ENCODE measurements at places on chromosomes 5 and 9. TPM values are rescaled to one million over a fixed set of nuclear protein-coding genes. Genes with fewer than 3 reads are reported as not detected.

DNA sequence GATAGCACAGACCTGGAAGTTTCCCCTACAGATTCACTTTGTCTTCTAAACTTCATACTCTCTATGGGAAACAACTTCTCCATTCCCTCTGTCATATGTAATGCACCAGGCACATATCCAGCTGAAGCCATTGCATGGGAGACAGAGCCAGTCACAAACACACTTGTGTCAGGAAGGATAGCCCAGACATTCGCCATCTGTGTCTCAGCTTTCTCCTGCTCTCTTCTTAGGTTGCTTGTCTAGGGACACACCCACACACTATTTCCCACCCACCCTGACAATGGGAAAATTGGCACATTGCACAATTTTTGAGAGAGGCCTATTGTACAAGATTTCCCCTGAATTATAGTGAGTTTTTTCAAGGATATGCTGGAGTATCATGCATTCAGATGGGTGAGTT, 158.4 kb upstream of the MPDZ start:
- no peak for DNase-seq

DNA sequence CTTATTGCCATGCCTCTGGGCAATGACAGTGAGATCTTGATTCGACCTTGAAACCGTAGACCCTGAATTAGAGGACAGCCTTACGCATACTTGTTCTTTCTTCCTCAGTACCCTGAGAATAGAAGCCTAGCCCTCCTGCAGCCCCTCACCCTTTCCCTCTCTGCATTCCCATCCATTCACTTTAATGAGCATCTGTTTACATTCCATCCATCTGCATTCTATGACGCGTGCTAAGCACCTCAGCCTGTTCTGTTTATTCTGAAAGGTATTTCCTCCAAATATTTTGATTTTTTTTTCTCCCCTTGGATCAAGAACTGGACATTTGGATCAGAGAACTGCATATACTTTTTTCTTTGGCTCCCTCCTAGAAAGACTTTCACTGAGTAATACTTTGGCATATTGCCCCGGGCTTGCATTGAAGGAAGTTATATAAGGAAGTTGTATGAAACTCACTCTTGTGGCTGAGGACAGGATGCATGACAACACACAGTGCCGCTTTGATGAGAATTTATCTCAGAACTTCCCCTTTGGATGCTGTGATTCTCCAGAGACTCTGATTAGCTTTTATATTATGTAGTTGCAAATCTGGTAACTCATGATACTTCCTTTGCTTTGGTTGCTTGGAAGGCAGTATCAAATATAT, 15.7 kb downstream of the TMEM8B start:
- peak; percentile 86 for DNase-seq

DNA sequence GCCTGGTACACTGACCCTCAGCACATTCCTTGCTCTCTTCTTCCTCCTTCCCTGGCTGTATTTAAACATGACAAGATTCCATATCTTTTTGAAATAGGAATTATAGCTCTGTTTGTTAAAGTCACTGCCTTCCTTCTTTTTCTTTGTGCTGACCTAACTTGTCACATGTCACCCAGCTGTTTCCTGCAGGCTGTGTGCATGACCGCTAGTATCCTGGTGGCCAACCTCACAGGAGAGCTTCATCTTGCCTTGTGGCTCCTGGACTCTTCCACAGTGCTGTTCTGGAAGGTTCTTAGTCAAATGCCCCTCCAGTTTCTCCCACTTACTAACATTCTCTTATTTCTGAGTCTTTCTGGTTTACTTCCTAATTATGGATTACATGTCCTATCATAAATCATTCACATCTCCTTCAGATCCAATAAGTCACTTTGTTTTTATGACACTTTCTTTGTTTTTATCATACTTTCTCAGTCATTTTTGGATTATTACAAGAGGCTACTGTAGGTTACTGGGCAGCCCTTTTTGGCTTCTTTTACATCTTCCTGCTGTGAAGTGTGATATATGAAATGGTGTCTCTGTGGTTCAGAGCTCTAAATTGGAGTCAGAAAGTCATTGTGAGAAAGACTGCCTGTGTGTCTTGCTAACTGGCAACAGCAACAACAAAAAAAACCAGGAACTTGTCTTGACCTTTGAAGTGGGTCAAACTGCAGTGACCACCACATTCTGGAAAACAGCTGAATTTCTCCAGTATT, 463.6 kb upstream of the DAP start:
- no peak for DNase-seq

DNA sequence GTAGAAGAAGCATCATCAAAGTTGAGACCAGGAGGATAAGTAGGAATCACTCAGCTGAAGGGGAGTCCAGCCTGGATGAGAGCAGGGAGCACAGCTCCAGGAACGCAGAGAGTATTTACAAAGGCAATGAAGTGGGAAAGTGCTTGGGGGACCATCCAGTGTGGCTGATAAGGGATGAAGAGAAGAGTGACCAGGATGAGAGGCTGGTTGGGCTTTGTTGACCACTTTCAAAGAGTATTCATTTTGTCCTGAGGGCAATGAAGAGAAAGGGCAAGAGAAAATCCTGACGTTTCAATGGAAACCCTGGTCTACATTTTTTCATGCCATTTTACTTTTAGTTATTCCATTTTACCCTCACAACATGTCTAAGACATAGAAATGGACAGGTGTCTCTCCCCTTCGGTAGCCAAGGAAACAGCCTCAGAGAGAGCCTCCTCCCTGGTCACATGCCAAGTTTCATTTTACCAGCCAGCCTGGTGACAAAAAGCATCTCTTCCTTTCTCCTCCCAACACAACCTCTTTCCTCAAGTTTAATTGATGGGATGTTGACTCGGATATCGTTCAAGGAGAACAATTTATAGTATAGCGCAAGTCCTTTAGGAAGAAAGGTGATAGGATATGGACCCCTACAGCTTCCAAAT, 492.7 kb upstream of the CLINT1 start:
- no peak for DNase-seq

GRCh38 chr5:86546044-86546443, 71.7 kb upstream of the COX7C start:
- no peak for DNase-seq

DNA sequence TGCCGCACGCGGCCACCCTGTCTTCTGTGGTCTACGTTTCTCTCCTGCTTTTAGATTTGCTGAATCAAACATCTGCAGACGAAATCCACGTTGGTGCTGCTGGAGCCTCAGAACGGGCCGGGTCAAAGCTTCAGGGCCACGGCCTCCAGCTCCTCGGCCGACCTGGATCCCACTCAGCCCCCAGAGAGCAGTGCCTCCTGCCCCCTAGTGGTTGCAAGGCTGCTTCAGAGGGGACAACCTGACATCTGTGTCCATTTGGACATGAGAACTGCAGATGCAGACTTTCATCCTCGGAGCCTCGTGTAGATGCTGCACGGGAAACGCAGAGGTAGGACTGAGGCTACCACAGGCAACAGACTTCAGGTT, 23.0 kb upstream of the SLC6A3 start:
- DNase-seq = no peak

DNA sequence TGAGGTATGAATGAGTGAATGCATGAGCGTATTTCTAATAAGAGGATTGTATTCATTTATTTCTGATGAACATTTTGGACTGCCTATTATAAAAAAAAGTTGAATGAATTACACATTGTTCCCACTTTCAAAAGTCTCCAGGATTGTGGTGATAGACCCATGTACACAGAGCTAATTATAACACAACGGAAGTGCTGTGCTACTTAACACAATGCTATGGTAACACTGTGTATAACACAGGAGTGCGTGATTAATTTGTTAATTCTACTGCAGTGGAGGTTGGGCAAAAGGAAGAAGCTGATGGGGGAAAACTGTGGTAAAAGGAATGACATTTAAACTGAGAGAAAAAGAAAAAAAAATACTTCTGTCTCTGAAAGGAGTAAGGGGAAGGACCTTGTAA, 147.8 kb upstream of the MEF2C start:
- no peak for DNase-seq

- DNase-seq = no peak
These were observed 183.5 kb downstream of the CDK5RAP2 start for GRCh38 chr9:120396418-120396817.

Gene IL9
- not detected for total RNA-seq

DNA sequence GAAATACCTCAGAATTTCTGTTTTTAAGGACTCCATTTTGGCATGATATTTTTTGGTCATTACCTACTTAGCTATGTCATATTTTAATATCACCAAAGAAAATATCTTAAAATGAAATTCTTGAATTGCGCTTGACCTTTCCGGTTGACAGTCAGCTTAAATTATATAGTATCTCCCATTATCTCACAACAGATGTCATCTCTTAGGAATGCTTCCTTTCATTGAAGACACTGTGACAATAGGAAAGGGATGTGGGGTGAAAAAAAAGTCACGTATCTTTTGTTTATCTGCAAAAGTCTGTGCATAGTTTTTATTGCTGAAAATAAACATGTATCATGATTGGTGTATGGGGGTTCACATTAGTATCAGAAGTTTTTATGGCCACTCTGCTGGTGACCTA, 105.8 kb downstream of the INVS start:
- no peak for DNase-seq

DNA sequence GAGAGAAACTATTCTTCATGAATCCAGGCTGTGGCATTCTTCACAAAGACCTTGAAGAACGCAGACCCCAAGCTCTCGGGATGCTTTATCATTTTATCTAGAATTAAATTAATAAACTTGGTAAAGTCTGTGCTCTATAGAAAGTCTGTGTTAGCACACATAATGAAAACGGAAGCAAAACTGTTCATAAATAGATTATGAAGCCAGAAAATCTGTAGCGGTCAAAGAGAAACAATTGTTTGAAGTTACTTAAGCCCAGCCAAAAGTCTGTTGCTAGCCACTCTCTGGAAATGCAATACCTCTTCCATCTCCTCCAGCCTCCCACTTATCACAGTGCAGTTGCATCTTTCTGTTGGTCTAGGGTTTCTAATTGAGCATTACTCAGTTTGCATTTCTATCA, 375.9 kb downstream of the KIF4B start:
- DNase-seq = no peak

DNA sequence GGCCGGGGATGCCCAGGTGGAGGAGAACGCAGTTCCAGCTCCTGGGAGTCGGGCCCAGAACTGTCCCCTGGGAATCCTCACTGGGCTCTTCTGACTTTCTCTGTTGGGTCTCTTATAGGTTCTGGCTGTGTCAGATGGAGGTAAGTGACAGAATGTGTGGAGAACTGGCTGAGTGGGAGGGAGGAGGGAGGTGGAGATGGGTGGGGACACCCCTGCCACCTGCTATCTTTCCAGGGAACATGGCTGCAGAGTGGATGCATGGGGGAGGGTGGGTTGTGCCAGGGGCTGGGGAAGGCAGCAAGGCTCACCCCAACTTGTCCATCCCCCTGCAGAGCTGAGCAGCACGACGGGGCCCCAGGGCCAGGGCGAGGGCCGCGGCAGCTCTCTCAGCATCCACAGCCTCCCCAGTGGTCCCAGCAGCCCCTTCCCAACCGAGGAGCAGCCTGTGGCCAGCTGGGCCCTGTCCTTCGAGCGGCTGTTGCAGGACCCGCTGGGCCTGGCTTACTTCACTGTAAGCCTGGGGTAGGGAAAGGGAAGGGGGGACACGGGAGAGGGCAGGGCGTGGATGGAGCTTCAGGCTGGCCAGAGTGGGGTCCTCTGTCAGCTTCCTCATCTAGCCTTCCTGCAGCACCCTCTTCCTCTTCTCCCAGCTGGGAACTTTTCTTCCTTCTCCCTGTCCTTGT, 8.3 kb downstream of the RGS14 start:
- no peak for DNase-seq

DNA sequence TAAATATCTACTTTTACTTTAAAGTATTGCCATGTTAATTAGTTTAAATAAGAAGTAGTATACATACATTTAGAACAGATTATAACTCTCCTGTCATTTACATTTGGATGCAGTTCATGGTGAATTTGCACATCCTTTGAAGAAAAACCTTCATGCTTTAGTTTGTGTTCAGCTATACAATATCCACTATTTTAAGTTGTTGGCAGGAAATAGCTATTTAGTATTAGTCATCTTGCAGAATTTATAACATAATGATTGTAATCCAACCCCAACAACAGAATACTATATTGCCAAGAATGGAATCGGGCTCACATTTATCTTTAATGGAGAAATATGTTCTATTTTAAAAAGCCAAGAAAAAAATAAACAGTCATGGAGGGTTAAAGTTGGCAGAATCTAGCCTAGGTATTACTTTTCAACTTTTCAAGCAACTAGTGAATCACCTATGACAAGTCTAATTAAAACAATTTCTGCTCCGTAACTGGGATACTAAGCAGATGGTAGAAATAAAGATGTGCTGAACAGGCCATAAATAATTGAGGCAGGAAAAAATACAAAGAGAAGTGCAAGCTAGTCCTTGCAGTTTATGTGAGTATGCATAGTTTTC, 1170.6 kb upstream of the NUDT12 start:
- DNase-seq = no peak

All from MG63 (cell line).